ENCODE measurements at places on chromosomes 7 and 10.

- H3K27ac ChIP-seq: peak overlapping the region; percentile 89
- no peaks in the 10 kb centered on the region for H3K27me3 ChIP-seq
- H3K36me3 ChIP-seq: no peaks in the 10 kb centered on the region
- peaks cover 1% of the 10 kb centered on the region for H3K4me1 ChIP-seq
- H3K4me3 ChIP-seq: no peak overlapping the region
Observed at GRCh38 chr10:110074758-110075671, 67.2 kb downstream of the ADD3 start.

- no peaks in the 10 kb centered on the region for H3K36me3 ChIP-seq
- no peak overlapping the region for H3K4me3 ChIP-seq
- H3K27me3 ChIP-seq: no peaks in the 10 kb centered on the region
Observed at GRCh38 chr7:20954711-20955619, 168.3 kb upstream of the SP8 start.

- peak; percentile 73 for DNase-seq
- H3K36me3 ChIP-seq: no peaks in the 10 kb centered on the region
- no peak overlapping the region for H3K4me3 ChIP-seq
- no peak overlapping the region for H3K27ac ChIP-seq
Observed at GRCh38 chr7:119270045-119270464, 1002.9 kb upstream of the KCND2 start.

DNA sequence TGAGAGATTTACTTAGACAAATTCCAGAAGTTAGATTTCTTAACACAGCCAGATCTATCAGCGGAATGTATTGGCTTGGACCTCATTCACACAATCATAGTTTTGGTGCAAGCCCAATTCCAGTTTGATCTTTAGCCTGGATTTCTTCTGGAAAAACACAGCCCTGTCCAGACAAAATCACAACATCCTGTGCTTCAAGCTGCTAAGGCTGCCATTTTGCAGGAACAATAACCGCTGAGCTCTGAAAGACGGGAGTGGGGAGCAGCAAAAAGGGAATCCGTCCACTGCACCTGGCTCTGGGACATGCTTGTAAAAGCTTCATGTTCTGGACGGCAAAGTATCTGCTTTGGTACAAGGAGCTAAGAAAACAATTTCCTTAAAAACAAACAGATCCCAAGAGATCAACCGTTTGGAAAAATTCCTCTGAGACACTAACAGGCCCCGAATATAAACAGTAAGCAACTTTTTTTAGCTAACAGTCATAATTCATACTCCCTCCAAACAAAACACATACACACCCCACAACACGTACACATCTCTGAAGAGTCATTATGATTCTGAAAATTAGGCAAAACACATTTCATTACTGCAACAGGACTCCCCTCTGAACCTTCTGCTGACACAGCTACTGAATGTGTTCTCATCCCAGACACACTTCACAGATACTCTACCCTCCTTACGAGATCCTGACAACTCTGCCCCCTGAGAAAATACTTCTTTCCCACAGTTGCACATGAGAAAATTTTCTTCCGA is 32.4 kb downstream of the ITIH5 start:
- H3K4me3 ChIP-seq: no peak overlapping the region
- no peak overlapping the region for H3K27ac ChIP-seq
- no peaks in the 10 kb centered on the region for H3K27me3 ChIP-seq
- DNase-seq: no peak
- no peaks in the 10 kb centered on the region for H3K4me1 ChIP-seq
- no peaks in the 10 kb centered on the region for H3K36me3 ChIP-seq

GRCh38 chr7:116542618-116543017 is 17.8 kb downstream of the CAV1 start:
- H3K27ac ChIP-seq: peak overlapping the region; percentile 67
- H3K36me3 ChIP-seq: peaks cover 12% of the 10 kb centered on the region
- H3K4me3 ChIP-seq: no peak overlapping the region
- no peaks in the 10 kb centered on the region for H3K27me3 ChIP-seq
- peaks cover 12% of the 10 kb centered on the region for H3K4me1 ChIP-seq
- peak; percentile 58 for DNase-seq

DNA sequence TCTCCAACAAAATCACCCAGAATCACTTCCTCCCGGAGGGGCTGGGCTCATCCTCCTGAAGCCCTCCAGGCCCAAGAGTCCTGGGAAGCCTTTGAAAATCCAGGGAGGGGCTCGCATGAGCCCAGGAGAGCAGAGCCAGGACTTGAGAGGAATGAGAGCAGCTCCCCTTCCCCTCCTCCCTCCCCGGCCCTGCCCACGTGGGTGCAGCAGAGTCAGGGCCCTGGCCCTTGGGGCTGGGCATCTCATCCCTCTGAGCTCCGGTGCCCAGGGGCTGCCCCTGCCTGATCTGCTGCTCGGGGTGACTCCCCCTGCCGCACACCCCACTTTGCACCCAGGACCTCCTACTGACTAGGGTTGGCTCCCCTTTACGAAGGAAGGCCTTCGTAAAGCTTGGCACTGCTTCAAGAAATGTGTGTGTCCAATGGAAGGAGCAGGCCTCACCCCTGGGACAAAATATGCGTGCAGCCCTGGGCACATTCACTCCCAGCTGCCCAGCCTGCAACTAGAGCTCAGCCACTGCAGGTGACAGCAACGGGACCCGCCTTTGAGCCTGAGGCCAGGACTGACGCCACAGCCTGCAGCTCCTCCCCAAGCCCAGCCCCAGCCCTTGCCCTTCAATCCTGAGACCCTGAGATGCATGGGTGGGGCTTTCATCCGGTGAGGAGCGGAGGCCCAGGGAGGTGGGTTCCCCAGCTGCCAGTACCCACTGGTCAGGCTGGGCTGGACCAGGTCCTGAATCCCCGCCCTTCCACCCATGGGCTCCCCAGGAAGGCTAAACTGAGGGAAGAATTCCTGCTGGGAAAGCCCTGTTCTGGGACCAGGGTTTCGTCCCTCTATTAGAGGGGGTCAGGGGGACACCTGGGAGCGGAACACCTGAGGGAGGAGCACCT is 21.8 kb downstream of the PWWP2B start:
- no peak for DNase-seq
- no peak overlapping the region for H3K4me3 ChIP-seq
- no peak overlapping the region for H3K27ac ChIP-seq
- H3K27me3 ChIP-seq: no peaks in the 10 kb centered on the region

DNA sequence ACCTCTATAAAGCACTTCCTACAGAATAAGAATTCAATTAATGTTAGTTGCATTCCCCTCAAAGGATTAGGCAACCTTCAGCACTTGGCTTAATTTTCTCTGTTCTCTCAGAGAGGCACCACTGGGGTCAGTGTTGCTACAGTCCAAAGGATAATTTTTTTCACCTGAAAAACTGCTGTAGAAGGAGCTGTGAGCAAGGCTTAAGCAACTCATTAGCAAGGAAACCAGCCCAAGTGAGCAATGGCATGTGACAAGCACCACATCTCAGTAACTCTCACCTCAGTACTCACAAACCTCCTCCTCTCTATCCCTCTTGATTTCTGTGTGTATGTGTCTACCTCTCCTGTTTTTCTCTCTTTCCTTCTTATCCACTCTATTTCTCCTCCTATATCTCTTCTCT is 55.9 kb downstream of the DGKI start:
- no peaks in the 10 kb centered on the region for H3K27me3 ChIP-seq
- no peaks in the 10 kb centered on the region for H3K4me1 ChIP-seq
- DNase-seq: no peak
- no peak overlapping the region for H3K27ac ChIP-seq
- no peaks in the 10 kb centered on the region for H3K36me3 ChIP-seq

- peaks cover 4% of the 10 kb centered on the region for H3K27me3 ChIP-seq
- no peaks in the 10 kb centered on the region for H3K36me3 ChIP-seq
- H3K4me3 ChIP-seq: no peak overlapping the region
- no peak for DNase-seq
- H3K27ac ChIP-seq: no peak overlapping the region
- no peaks in the 10 kb centered on the region for H3K4me1 ChIP-seq
Observed at GRCh38 chr7:25996006-25996408, 156.0 kb upstream of the NFE2L3 start.

- H3K36me3 ChIP-seq: no peaks in the 10 kb centered on the region
- H3K27ac ChIP-seq: no peak overlapping the region
- DNase-seq: no peak
- H3K4me3 ChIP-seq: no peak overlapping the region
- no peaks in the 10 kb centered on the region for H3K27me3 ChIP-seq
Observed at GRCh38 chr7:85341121-85341520, 154.3 kb upstream of the SEMA3D start.

DNA sequence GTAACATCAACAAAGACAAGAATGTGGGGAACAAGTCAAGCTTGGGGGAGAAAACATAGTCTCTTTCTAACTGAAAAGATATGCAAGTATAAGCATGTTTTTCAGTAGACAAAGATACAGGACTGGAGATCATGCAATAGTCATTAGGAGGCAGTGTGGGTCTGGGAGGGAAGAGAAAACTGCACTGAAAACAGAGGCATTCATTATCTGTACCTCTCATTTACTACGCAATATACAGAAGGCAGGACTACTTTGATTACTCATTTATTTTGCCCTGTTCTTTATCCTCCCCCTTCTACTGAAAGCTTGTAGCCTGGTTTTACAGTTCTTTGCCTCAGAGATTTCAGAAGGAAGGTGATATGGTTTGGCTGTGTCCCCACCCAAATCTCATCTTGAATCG is 341.2 kb downstream of the CRPPA start:
- no peaks in the 10 kb centered on the region for H3K27me3 ChIP-seq
- no peaks in the 10 kb centered on the region for H3K36me3 ChIP-seq
- DNase-seq: no peak
- H3K4me1 ChIP-seq: no peaks in the 10 kb centered on the region
- no peak overlapping the region for H3K4me3 ChIP-seq
- no peak overlapping the region for H3K27ac ChIP-seq

DNA sequence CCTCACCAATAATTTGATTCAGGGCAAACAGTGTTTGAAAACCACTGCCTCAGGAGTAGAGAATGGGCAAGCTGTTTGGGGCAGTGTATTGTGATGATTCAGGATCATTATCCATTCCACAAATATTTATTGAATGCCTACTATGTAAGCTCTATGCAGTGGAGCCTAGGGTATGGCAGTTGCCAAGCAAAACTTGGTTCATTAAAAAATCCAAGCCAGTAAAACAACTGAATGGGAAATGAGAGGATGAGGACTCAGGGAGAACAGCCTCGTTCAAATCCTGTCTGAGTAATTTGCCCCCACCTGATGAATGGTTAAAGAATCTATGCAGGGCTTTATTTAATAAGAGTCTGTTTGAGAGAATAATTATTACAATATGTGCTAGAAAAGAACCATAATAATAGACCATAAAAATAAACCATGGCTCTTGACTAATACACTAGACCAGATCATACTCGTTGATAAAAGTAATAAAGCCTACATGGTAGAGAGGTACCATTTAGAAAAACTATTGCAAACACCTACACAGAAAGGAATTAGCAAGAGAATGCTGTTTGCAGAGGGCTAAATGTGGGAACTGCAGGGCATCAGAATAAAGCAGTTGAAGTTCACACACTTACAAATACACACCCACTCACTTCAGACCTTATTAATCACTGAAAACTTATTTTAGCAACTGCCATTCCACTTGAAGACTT is 71.7 kb downstream of the CREB5 start:
- peak overlapping the region; percentile 36 for H3K27ac ChIP-seq
- no peak for DNase-seq
- H3K27me3 ChIP-seq: no peaks in the 10 kb centered on the region

GRCh38 chr10:11505639-11506038 is 105.8 kb downstream of the USP6NL start:
- H3K36me3 ChIP-seq: peaks cover 20% of the 10 kb centered on the region
- H3K27ac ChIP-seq: no peak overlapping the region
- H3K27me3 ChIP-seq: no peaks in the 10 kb centered on the region
- H3K4me3 ChIP-seq: no peak overlapping the region

DNA sequence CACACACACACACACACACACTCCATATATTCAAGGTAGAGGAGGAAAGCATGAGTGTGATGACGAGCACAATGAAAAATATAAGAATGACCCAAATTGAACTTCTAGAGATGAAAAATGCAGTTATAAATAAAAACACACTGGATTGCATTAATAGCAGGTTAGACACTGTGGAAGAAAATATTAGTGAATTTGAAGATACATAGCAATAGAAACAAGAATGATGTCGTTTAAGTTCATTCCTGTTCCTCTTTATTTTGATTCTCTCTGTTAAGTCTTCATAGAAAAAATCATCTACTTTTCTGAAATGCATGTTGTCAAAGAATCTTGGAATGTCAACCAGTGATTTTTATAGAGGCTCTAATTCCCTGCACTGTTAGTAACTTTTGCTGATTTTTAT is 78.4 kb downstream of the BTAF1 start:
- DNase-seq: no peak
- no peak overlapping the region for H3K27ac ChIP-seq
- no peaks in the 10 kb centered on the region for H3K27me3 ChIP-seq
- H3K36me3 ChIP-seq: peaks cover 12% of the 10 kb centered on the region
- H3K4me1 ChIP-seq: no peaks in the 10 kb centered on the region
- no peak overlapping the region for H3K4me3 ChIP-seq

- no peaks in the 10 kb centered on the region for H3K27me3 ChIP-seq
- no peaks in the 10 kb centered on the region for H3K36me3 ChIP-seq
- no peak overlapping the region for H3K4me3 ChIP-seq
- H3K27ac ChIP-seq: no peak overlapping the region
Observed at GRCh38 chr7:106891548-106892410, 26.7 kb downstream of the PIK3CG start.

DNA sequence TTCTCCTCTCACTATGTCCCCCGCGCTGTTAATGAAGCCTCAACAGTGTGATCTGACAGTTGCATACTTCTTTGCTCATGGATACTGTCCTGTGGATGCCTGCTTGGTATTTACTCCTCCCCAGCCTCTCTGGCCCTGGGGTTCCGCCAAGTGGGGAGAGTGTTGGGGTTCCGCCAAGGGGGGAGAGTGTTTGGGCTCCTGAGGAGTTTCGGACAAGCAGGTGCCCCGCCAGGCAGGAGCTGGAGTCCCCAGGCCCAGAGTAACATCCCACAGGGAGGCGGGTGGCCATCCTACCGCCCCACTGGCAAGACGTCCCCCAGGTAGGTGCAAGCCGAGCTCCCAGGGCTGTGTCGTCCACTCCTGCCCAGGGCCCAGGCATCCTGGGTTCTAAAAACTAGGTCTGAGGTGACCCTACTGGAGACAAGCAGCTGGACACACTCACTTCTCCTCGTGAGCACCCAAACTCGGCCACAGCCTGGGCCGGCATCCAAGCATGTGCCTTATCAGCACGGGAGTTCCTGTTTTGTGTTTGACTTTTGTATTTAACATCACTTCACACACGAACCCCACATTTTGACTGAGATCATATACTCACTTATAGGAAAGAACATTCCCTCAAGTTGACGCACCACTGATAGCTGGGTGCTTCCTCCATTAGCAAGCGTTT is 34.2 kb downstream of the CAMK2B start:
- no peak overlapping the region for H3K4me3 ChIP-seq
- no peaks in the 10 kb centered on the region for H3K36me3 ChIP-seq
- peaks cover 76% of the 10 kb centered on the region for H3K27me3 ChIP-seq
- H3K4me1 ChIP-seq: no peaks in the 10 kb centered on the region

GRCh38 chr10:89002226-89002978 is 11.8 kb downstream of the FAS start:
- no peak overlapping the region for H3K4me3 ChIP-seq
- no peak overlapping the region for H3K27ac ChIP-seq
- no peaks in the 10 kb centered on the region for H3K36me3 ChIP-seq
- peaks cover 2% of the 10 kb centered on the region for H3K4me1 ChIP-seq

DNA sequence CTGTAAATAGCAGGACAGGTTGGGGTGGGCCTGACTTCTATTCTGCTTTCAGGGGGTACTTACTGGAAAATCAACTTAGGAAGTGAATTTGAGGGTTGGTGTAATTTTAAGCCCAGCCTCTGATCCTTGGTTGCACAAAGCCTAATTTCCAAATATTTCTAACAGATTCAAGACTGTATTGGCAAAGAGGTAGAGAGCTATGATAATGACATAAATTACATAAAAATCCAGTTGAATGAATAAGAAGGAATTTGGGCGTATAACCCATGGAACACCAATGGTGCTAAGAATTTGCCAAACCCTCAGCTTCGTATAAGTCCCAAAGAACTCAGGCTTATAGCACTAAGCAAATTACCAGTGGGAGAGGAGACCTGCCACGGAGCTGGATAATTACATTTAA is 11.9 kb downstream of the CPA4 start:
- H3K27me3 ChIP-seq: no peaks in the 10 kb centered on the region
- DNase-seq: no peak
- H3K36me3 ChIP-seq: peaks cover 51% of the 10 kb centered on the region
- no peaks in the 10 kb centered on the region for H3K4me1 ChIP-seq

Measured in mesenchymal stem cell (in vitro differentiated cells and primary cell).